ENCODE measurements at places on chromosomes 3 and 15.

- DNase-seq, result no peak
These were observed 4.8 kb downstream of the IQSEC1 start for GRCh38 chr3:13068269-13069010.

DNA sequence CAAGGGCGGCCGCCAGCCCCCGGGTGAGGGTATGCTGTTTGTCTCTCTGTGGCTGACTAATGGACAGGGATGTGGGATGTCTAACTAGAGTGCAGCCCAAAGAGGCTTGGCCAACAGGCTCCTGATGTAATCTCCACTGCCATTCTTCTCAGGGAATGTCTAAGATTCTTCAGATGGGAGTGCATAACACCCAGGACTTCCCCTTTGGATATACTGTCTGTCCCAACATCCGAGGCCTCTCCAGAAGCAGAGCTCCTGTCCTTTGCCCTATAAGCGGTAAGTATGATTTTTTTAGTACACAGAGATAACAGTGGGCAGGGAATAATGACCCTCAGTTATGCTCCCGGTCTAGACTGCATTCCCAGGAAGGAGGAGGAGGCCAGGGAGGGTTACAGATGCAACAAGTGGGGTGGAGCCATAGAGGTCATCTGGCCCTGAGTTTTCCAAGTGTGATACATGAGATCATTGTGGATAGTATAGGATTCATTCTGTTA, 62.5 kb upstream of the SLCO2A1 start:
- DNase-seq, result no peak

- no peak for DNase-seq
These were observed 108.3 kb downstream of the IQSEC1 start for GRCh38 chr3:12964711-12965612.

- DNase-seq, result no peak
These were observed 77.2 kb downstream of the RTP4 start for GRCh38 chr3:187445356-187445755.

GRCh38 chr15:94670438-94671034, 439.2 kb downstream of the MCTP2 start:
- no peak for DNase-seq

Data from activated CD8-positive, alpha-beta memory T cell treated with anti-CD3 and anti-CD28 coated beads, Interleukin-2, amount 50 U/mL, for 48 hours (primary cell).